ENCODE measurements at places on chromosomes 2 and 18.
A peak's percentile ranks its signal among the peaks of the same experiment; 100 is the strongest.

- DNase-seq: peak; percentile 93
Measured at GRCh38 chr2:178241844-178242551, 47.7 kb downstream of the OSBPL6 start.

DNA sequence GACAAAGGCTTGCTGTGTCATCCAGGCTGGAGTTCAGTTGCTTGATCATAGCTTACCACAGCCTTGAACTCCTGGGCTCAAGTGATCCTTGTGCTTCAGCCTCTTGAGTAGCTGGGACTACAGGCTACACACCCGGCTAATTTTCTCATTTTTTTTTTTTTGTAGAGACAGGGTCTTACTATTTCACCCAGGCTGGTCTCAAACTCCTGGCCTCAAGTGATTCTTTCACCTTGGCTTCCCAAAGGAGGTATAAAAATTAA lies 178.0 kb downstream of the MTCL1 start:
- DNase-seq: no peak

GRCh38 chr18:4453874-4454536 lies 1.1 kb downstream of the DLGAP1 start:
- DNase-seq: no peak

DNA sequence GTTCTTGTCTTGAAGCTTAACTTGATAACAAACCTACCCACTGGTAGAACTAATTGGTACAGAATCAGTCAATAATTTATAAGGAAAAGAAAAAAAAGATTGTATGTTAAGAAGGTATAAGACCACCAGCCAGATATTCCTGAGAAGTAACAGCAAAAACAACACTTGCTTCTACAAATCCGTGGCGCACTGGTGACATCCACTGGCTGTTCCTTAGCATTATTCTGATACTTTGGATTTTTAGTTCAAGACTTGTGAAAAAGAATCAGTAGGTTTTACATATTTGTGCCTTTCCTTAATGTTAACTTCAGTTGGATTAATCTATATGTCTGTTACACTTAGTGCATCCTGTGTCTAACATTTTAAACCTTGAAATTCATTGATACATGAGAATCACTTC lies 141.8 kb downstream of the GRB14 start:
- DNase-seq: peak; percentile 58

GRCh38 chr2:219161097-219161496 lies 482 bp upstream of the NHEJ1 start:
- DNase-seq: no peak

DNA sequence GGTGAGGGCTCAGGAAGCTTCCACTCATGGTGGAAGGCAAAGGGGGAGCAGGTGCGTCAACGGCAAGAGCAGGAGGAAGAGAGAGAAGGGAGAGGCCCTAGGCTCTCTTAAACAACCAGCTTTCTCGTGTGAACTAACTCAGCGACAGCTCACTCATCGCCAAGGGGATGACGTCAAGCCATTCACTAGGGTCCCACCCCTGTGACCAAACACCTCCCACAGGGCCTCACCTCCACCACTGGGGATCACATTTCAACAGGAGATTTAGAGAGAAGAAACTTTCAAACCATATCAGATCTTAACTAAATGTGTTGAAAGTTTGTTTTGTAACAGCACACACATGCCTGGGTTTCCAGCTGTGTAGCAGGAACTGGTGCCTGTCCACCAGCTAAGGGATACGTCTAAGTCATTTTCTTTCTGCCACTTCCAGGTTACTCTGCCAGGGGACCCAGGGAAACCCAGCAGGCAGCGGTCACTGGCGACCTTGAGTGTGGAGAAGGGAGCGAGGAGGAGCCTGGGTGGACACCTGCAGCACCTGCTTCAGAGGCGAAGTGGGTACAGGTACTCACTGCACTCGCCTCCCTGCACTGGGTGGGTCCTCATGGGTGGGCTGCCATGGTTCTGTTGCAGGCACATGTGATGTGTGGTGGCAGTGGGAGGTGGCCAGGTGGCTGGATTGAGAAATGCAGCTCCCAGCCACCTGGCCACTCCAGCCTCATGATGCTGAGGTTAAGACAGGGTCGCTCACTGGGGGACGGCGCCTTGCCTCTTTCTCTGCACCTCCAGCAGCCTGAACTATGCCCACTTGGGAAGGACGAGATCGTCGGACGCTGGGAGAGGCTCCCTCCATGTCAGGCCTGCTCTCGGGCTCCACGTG lies 8.4 kb upstream of the GPC1 start:
- DNase-seq: no peak

DNA sequence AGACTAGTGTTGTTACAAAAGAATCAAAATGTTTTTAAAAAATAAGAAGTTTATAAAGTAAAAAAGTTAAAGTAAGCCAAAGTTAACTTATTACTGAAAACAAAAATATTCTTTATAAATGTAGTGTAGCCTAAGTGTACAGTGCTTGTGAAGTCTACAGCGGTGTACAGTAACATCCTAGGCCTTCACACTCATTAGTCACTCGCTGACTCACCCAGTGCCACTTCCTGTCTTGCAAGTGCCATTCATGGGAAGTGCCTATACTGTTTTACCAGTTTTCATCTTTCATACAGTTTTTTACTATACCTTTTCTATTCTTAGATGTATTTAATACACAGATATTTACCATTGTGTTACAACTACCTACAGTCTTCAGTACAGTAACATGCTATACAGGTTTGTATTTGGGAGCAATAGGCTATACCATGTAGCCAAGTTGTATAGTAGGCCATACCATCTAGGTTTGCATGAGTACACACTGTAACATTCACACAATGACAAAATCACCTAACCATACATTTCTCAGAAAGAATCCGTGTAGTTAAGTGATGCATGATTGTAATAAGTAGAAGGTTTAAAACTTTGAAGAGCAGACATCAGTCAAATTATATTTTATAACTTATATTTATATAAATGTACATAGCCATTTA lies 13.4 kb downstream of the SERPINB7 start:
- DNase-seq: peak; percentile 79

- no peak for DNase-seq
Measured at GRCh38 chr2:8549273-8549922, 132.5 kb upstream of the ID2 start.

GRCh38 chr2:8569332-8569930 lies 112.4 kb upstream of the ID2 start:
- no peak for DNase-seq
